ENCODE measurements at places on chromosomes 13 and 19. TPM values are rescaled to one million over a fixed set of nuclear protein-coding genes. Genes with fewer than 3 reads are reported as not detected.

NANOS3 gene
- not detected for polyA plus RNA-seq

ELOF1 gene
- 183 TPM for polyA plus RNA-seq

PTGER1 gene
- polyA plus RNA-seq: not detected

SELENOV gene
- not detected for polyA plus RNA-seq

KIR2DL3 gene
- 0.59 TPM for polyA plus RNA-seq

PCDH9 gene
- polyA plus RNA-seq: 2.3 TPM

ZNF723 gene
- polyA plus RNA-seq: not detected

CEACAM19 gene
- not detected for polyA plus RNA-seq

ZNF599 gene
- 4.4 TPM for polyA plus RNA-seq

MBD3L2B gene
- polyA plus RNA-seq: not detected

KRTDAP gene
- polyA plus RNA-seq: not detected

KLK14 gene
- not detected for polyA plus RNA-seq

ZNF8 gene
- 0.98 TPM for polyA plus RNA-seq

CEACAM21 gene
- 30.8 TPM for polyA plus RNA-seq

CD70 gene
- 28.4 TPM for polyA plus RNA-seq

TMPRSS9 gene
- polyA plus RNA-seq: not detected

FAM124A gene
- polyA plus RNA-seq: not detected

MISP gene
- not detected for polyA plus RNA-seq

CYP4F2 gene
- polyA plus RNA-seq: not detected

ICAM4 gene
- 0.81 TPM for polyA plus RNA-seq

PSG7 gene
- not detected for polyA plus RNA-seq

NKG7 gene
- polyA plus RNA-seq: 66.0 TPM

FFAR2 gene
- polyA plus RNA-seq: not detected
